ENCODE measurements at places on chromosomes 1 and 21.
A peak's percentile ranks its signal among the peaks of the same experiment; 100 is the strongest.

DNA sequence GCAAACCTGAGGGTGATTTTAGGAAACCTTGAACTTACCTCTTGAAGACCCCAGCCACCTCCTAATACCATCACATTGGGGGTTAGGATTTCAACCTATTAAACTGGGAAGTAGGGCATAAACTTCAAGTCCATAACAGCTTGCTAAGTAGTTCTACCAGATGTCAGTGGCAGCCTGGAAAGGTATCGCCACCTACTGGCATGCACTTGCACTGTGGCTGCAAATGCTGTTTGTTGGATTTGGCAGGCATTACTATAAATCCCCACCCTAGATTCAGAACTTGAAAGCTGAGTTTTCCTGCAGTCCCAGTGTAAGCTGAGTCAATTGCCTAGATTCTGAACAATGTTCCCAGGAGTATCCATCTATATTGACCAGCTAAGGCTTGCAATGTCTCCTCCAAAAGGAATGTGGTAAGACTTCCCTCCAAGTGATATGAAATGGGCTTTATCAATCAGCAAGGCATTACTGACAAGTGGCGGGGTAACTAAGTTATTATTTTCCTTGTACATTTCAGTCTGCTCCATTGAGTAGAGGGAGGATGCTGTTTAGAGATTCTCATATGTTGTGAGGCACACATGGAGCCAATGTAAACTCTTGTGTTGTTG, 474.5 kb downstream of the PTPRC start:
- peak; percentile 50 for DNase-seq

DNA sequence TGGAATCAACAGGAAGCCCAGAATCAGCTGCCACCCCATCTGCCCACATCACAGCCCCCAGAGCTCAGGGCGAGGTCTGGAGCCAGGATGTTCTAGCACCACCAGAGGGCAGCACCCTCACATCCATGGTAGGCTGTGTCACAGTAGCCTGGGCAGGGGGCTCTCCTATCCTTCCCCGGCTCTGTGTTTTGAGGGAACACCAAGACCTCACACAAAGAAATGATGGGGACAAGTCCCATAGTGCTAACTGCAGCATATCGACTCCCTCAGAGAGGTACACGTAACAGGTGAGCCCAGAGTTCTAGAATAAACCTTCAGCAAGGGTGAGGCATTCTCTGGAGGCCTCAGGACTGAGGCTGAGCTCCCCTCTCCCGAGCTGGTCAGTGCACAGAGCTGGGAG, 2.3 kb upstream of the KCNC4 start:
- peak; percentile 46 for DNase-seq

- no peak for DNase-seq
Observed at GRCh38 chr21:24514081-24514733, 1093.1 kb downstream of the MRPL39 start.

- DNase-seq, result no peak
Observed at GRCh38 chr1:89703469-89703868, 70.5 kb downstream of the LRRC8C start.

DNA sequence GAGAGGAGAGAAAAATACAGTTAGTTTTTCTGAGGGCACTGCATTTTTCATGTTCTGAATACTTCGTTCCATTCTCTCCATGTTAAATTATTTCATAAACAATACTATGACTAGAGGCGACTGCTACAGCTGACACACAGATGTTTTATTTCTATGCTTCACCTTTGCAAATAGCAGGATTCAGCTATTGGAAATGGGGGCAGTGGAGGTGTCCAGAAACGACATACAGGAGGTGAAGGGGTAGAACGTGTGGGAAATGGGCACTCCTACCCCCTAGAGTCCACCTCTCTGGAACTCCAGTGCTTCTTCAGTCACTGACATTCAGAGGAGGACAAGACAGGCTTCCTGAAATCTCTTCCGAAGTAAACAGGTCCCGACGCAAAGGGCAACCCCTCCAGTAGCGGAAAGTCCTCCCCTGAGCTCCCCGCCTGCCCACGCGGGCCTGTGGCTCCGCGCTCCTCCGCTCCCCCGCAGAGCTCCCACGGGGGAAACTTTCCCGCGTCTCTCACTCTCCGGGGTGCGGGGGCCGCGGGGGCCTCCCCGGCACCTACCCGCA, 480 bp downstream of the DPYD start:
- no peak for DNase-seq

- no peak for DNase-seq
Observed at GRCh38 chr21:15774590-15774989, 44.8 kb downstream of the USP25 start.

GRCh38 chr1:176829261-176829660, 335.3 kb downstream of the ASTN1 start:
- DNase-seq, result no peak

- no peak for DNase-seq
Observed at GRCh38 chr1:219041818-219042217, 131.9 kb upstream of the LYPLAL1 start.

DNA sequence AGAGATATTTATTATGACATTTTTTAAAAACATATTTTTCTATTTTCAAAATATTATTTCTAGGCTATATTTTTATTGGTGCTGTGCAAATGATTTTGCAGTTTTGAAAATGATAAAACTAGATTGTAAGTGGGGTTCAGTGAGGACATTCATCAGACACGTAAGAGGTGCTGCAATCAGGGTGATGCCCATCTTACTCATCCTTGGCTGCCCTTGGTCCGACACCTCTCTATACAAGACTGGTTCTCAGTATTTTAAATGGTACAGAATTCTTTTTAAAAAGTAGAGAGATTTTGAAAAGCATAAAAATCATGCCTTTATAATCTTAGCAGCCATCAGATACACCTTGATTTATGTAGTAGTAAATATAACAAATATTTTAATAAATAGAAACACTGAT, 24.0 kb downstream of the HENMT1 start:
- DNase-seq, result no peak

DNA sequence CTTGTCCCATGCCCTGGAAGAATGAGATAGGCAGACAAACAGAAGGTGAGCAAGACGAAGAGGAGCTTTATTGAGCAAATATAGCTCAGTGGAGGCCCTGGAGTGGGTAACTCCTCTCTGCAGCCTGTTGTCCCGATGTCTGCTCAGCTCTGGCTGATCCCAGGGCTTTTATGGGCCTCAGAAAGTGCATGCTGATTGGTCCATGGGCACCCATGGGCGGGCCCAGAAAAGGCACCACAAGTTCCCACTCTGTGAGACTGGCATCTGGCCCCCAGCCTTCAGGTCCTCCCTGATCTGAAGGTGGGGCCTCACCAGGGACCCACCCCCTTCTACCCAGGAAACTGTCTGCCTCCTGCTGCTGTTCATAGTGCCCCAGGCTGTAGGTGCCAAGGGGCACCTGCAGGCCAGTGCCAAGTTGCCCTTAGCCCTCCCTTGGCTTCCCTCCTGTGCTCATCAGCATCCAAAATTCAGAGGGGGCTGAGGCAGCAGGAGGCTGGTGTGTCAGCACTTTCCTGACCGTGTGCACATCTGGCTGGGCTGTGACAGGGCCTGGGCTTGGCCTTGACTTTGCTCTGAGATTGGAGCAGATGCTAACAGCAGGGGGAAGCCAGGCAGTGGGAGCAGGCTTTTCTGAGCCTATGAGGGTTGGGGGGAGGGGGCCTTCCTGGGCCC, 35.4 kb downstream of the ACTL8 start:
- no peak for DNase-seq

DNA sequence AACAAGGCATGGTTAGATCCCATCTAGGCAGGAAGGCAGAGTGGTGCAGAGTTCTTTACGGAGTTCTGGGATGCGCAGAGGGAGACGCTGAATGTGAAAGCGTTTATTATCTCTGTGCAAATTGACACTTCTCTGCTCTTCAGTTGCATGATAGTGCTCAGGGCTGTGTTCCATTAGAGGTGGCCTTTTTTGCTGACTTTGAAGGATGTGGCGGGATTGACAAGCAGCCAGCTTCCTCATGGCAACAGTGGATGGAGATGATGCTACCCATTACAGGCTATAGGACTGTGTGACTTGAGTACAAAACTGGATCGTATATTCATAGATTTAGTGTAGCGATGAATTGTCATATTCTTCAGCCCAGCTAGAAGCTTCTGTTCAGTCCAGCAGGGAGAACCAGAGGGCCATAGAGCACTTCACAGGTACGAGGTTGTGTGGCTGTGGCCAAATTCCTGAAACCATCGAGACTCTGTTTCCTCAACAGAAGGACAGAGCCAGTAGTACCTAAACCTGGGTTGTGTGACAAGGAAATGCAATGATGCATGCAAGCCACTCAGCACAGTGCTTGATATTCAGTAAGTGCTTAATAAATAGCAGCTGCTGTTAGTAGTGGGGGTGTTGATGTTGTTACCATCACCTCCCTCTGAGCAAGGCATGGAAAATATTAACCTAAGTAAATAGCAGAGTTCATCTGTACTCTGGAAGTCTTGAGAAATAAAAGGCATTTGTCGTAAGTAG, 430.0 kb upstream of the KAZN start:
- no peak for DNase-seq

- DNase-seq, result no peak
Observed at GRCh38 chr1:73770109-73770905, 427.7 kb downstream of the LRRIQ3 start.

GRCh38 chr1:31524186-31524901, 52.0 kb upstream of the TINAGL1 start:
- no peak for DNase-seq

DNA sequence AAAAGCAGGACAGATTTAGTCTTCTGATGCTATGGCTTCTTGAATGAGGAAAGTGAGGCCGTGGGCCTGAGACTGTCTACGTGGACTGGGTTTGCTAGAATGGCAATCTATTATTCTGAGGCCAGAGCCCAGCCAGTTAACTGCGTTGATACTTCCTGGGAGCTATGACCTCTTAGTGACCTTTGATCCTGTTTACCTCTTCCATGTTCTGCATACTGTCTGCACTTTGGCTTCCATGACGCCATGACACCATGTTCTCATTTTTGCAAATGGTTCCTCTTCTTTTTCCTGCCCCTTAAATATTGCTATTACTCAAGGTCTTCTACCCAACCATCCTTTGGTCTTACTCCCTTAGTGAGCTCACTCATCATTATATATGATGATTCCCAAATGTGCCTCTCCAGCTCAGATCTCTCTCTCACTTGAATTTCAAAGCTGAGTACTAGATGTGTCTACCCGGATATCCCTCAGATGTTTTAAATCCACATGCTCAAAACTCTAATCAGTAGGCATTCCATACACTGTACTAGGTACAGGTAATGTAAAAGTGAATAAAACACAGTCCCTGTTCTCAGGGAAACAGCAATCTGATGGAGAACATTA, 66.1 kb upstream of the ATP1A1 start:
- DNase-seq, result no peak

- DNase-seq, result no peak
Observed at GRCh38 chr1:243950166-243950565, 100.1 kb upstream of the AKT3 start.

DNA sequence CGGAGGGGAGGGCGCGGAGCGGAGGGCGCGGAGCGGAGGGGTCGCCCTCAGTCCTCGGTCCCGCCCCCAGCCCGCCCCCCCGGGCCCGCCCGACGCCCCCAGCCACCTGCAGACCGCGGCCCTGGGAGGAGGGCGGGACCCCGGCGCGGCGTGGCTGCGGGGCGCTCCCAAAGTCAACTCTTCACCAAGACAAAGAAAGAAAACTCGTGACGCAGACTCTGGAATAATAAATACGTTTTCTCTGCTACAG, 1.2 kb downstream of the HES4 start:
- no peak for DNase-seq

- DNase-seq, result no peak
Observed at GRCh38 chr1:7384679-7385078, 386.4 kb upstream of the VAMP3 start.

DNA sequence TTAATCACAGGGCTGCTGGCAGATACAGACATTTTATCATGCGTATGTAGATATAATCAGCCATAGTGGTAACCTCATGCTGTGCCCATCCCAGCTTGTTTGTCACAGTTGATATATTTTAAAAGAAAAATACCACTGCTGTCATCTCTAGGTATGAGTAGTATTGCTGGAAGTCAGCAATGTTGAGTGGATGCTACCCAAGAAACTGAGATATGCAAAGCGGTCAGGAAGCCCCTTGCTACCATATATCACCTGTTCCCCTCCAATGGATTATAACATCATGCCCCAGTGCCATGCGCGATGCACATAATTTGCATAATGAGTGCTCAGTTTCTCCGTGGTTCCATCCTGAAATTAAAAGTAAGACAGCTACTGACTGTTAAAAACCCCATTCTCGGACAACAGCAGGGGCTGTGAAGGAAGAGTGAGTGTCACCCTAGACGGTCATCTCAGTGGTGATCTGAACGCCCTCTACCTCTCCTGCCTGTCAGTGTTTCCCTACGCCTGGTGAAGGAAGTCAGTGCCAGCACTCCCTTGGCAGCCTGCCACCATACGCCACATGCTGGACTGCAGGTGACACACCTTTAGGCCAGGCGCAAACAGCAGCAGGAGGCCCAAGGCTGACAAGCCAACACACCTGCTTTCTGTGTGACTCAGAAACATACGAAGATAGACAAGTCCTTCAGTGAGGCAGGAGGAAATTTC, 2.7 kb downstream of the IL10RB start:
- no peak for DNase-seq

DNA sequence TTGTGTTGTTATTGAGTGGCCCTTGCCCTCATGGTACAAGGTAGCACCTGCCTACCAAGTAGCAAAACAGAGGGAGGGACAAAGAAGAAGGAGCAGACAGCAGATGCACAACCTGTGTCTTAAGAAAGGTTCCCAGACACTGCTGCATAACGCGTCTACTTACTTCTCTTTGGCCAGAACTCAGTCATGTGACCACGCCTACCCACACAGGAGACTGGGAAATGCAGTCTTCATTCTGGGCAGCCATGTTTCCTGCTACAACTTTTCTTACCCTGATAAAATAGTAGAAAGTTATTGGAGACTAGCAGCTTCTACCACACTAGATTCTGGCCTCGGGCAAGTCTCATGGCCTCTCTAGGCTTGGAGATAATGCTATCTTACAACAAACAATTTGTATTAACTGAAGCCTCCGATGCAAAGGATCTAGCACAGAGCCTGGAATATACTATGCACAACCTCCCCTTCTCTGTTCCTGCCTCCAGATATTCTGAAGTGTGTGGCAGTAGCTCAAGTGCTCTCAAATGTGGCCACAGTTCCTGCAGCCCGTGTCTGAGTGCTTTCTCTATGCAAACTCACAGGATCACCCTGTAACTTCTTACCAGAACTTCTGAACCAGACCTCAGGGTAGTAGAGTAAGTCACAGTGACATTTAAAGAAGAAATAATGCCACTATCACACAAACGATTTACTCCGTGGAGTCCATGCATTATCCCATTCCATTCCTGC, 34.1 kb upstream of the BTG2 start:
- peak; percentile 44 for DNase-seq

GRCh38 chr1:182229921-182230491, 161.6 kb downstream of the GLUL start:
- no peak for DNase-seq

- DNase-seq, result no peak
Observed at GRCh38 chr21:42989816-42990650, 15.7 kb downstream of the PKNOX1 start.

GRCh38 chr1:18919956-18920355, 17.6 kb upstream of the ALDH4A1 start:
- no peak for DNase-seq

- peak; percentile 70 for DNase-seq
Observed at GRCh38 chr1:156927215-156928042, 7.0 kb downstream of the LRRC71 start.
